Activated CD4-positive, CD25-positive, alpha-beta regulatory T cell (primary cell): ENCODE measurements at places on chromosomes 1 and 21.

DNA sequence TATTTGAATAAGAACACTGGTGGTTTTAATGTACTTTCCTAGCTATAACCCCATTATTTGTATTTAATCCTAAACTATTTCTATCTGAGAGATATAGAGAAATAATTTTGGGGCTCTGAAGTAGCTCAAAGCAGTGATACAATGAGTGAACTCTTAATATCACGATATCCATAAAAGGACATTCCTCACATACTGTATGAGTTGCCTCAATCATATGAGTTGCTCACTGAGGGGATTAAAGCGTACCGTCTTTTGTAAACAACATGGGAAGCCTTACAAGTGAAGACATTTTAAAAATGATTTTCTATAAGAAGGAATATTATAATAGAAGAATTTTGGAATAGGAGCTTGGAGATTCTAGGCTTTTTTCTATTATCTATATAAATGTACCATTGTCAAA is 21.5 kb downstream of the BRINP3 start:
- no peak for DNase-seq

- DNase-seq = no peak
Observed at GRCh38 chr1:109116286-109116685, 2.4 kb downstream of the ELAPOR1 start.

GRCh38 chr1:64590316-64590715 is 120.4 kb downstream of the CACHD1 start:
- no peak for DNase-seq

DNA sequence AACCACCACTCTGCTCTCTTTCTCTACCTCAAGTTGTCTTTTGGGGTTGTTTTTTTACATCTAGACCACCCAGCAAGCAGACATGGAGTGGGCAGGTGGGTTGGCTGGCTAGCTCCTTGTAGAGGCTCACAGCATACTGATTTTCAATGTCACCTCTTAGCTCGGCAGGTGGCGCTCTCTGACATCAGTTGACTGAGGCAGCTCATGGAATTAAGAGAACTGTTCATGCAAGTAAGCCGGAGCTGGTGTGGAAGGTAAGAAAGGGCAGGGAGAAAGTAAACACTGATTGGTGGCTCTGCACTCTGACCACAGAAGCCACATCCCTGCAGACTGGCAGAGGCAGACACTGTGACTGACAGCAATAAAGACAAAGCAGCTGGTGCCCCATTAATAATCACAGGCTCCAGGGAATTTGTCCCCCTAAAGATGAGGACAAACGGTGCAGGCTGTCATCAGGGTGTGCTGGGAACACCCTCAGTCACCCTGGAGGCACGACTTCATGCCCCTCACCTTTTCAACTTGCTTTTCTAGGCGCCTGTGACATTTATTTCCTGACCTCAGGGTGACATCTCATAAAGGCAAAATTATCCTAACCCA is 226.8 kb downstream of the LMX1A start:
- DNase-seq = no peak

GRCh38 chr21:29501451-29501850 is 202.7 kb downstream of the BACH1 start:
- no peak for DNase-seq

DNA sequence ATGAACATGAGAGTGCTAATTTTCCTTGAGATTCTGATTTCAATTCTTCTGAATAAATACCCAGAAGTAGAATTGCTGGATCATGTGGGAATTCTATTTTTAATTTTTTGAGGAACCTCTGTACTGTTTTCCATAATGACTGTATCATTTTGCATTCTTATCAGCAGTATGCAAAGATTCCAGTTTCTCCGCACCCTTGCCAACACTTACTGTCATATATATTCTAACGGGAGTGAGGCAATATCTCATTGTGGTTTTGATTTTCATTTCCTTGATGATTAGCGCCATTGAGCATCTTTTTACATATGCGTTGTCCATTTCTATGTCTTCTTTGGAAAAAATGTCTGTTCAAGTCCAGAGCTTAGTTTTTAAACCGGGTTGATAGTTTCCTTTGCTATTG is 33.2 kb downstream of the VCAM1 start:
- no peak for DNase-seq

DNA sequence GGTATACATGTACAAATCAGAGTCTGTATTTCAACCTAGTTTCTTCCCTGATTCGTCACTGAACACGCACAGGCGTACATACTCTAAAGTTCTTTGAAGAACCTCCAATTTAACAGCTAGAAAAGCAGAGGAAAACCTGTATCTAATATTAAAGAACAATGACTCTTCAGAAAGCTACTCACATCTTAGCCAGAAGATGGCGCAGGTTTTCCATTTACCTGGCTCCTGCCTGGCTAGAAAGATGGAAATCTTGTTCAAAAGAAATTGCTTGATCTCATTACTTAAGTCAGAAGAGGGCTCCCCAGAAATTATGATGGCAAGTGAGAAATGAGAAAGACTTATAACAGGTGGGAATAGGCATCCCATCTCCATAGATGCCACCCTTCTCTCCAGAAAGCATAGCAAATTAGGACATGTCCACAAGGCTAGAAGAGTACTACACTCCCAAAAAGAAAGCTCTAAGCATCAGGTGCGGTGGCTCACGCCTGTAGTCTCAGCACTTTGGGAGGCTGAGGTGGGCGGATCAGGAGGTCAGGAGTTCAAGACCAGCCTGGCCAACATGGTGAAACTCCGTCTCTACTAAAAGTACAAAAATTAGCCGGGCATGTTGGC is 19.0 kb upstream of the L1TD1 start:
- DNase-seq = no peak

GRCh38 chr1:109404838-109405237 is 7.1 kb upstream of the SORT1 start:
- no peak for DNase-seq

DNA sequence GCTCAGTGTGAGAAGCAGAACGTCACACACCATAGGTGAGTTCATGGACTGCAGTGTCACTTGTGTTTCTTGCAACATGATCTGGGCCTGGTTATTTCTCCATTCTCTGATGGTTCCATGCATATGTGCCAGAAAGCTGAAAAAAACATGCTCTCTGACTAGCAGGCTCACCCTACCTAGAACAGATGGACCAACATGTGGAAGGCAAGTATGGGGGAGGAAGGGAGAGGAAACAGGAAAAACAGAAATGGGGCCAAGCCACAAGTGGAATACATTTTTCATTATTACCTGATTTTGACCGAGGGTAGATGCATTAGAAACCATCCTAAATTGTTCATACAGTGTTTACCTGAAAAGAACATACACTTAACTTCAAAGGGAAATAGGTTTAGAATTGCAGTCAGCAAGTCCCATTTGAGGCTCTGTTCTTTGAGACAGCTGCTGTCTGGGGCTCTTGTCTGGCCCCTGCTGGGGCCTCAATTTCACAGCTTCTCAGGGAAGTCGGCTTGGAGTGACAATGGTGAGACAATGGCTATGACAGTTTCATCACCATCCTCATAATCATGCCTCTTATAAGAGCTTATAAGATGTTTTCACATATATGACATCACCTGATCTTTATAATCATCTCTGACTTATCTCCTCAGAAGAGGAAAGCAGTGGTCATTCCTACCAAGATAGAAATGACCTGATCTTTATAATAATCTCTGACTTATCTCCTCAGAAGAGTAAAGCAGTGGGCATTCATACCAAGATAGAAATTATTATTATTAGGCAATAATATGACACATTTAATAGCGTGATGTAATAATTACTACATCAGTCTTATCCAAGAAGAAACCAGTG is 327.3 kb downstream of the SIPA1L2 start:
- no peak for DNase-seq

DNA sequence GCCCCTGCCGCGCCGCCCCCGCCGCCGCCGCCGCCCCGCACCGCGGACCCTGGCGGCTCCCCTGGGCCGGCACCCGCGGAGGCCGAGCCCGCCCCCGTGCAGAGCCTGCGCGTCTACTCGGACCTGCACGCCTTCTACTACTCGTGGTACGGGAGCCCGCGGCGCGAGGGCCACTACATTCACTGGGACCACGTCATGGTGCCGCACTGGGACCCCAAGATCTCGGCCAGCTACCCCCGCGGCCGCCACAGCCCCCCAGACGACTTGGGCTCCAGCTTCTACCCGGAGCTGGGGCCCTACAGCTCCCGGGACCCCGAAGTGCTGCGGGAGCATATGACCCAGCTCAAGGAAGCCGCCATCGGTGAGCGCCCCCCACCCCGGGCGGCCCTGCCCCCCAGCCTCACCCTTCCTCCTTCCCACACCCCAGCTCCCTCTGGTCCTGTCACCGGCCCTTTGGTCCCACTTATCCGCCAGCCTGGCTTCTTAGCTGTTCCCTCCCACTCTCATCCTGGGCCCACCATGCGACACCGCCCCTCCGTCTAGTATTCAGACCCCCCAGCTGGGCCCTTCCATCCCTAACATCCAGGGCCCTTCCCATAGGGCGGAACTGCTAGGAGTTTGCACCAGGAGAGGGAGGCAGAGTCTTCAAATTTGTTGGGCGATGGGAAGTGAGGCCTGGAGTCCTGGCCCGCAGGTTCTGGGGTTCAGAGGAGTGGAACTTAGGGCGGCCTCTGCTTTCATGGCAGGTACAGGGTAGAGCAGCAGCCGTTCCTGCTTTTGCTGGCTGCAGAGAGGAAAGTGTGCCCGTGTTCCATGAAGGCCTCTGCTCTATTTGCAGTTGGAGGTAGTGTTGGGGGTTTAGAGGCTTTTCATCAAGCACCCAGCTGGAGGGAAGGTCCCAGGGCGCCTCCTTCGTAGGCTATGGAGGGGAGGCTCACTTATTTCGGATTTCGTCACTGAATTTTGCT is 1.0 kb downstream of the MANEAL start:
- DNase-seq = no peak
